ENCODE measurements at places on chromosomes 12 and 14.

DNA sequence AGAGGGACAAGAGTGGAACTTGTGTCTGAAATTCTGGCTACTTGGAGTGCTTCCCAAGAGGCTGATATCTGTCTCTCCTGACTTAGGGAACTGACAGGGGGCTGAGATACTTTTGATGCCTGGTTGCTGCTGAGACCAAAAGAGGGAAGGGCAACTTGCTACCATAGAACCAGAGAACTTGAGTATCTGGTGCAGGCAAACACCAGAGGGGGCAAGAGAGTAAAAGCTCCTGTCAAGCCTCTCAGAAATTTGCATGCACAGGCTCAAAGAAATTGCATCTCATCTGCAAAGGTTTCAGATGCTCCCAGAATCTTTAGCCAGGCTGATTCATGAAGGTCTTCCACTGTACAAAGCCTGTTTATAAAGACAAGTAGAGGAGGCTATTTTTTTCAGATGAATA, 391.3 kb upstream of the FOXG1 start:
- no peaks in the 10 kb centered on the region for H3K27me3 ChIP-seq
- no peaks in the 10 kb centered on the region for H3K36me3 ChIP-seq
- DNase-seq = peak; percentile 20

GRCh38 chr12:124387528-124387911, 92.6 kb downstream of the RFLNA start:
- no peak for DNase-seq
- H3K36me3 ChIP-seq = peaks cover 13% of the 10 kb centered on the region
- H3K27ac ChIP-seq = no peak overlapping the region
- H3K4me3 ChIP-seq = no peak overlapping the region

- no peak overlapping the region for H3K4me3 ChIP-seq
- H3K27ac ChIP-seq = no peak overlapping the region
- H3K36me3 ChIP-seq = no peaks in the 10 kb centered on the region
- DNase-seq = no peak
- H3K4me1 ChIP-seq = no peaks in the 10 kb centered on the region
Observed at GRCh38 chr12:77766224-77766623, 64.5 kb upstream of the NAV3 start.

GRCh38 chr12:65868878-65869277, 44.6 kb downstream of the HMGA2 start:
- H3K4me1 ChIP-seq = no peaks in the 10 kb centered on the region
- H3K36me3 ChIP-seq = no peaks in the 10 kb centered on the region
- DNase-seq = no peak

DNA sequence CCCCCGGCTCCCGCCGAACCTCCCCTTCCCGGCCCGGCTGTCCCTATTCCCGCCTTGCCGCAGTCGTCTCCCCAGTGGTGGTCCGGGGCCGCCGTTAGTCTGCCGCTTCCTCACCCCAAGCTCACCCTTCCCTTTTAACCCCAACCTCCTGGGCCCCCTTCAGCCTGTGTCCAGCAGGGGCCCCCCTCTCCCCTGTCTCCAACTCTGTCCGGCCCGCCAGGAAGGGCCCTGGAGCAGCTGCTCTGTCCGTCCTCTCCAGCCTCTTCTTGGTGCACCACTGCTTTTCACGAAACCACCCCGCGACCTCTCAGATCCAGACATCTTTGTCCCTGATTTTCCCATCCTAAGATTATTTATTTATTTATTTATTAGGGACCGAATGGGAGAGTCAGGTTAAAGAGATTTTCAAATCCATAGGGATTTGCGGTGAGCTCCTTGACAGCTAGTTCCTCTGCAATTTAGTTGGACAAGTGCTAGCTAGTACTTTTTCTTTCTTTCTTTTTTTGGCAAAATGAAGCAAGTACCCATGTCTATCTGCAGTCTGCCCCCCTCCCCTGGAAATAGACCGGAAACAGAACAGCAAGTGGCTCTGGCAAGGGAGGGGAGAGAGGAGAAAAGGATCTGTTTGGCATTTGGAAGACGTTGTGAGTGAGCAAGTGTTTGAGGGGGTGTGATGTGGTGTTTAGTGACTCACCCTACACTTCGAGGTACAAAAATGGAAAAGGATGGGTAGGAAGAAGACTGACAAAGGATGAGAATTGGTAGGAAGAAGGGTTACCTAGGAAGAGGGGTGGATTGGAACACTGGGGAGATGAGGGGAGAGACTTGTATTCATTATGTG, 632 bp downstream of the UBR7 start:
- peak overlapping the region; percentile 72 for H3K4me3 ChIP-seq
- no peaks in the 10 kb centered on the region for H3K4me1 ChIP-seq
- H3K27me3 ChIP-seq = no peaks in the 10 kb centered on the region
- no peak for DNase-seq

GRCh38 chr14:69318241-69318640, 58.3 kb downstream of the GALNT16 start:
- no peak for DNase-seq
- no peaks in the 10 kb centered on the region for H3K27me3 ChIP-seq
- H3K36me3 ChIP-seq = no peaks in the 10 kb centered on the region
- no peak overlapping the region for H3K27ac ChIP-seq

GRCh38 chr12:110165540-110166159, 41.5 kb downstream of the IFT81 start:
- no peaks in the 10 kb centered on the region for H3K27me3 ChIP-seq
- H3K4me3 ChIP-seq = no peak overlapping the region
- DNase-seq = no peak
- no peaks in the 10 kb centered on the region for H3K36me3 ChIP-seq

- no peaks in the 10 kb centered on the region for H3K36me3 ChIP-seq
- no peaks in the 10 kb centered on the region for H3K4me1 ChIP-seq
- H3K27me3 ChIP-seq = no peaks in the 10 kb centered on the region
- no peak for DNase-seq
- H3K4me3 ChIP-seq = no peak overlapping the region
Observed at GRCh38 chr12:131128556-131128955, 174.8 kb downstream of the ADGRD1 start.

- DNase-seq = no peak
- no peaks in the 10 kb centered on the region for H3K27me3 ChIP-seq
- no peak overlapping the region for H3K4me3 ChIP-seq
- no peaks in the 10 kb centered on the region for H3K36me3 ChIP-seq
- no peak overlapping the region for H3K27ac ChIP-seq
Observed at GRCh38 chr12:131448254-131448795, 262.6 kb upstream of the SFSWAP start.

DNA sequence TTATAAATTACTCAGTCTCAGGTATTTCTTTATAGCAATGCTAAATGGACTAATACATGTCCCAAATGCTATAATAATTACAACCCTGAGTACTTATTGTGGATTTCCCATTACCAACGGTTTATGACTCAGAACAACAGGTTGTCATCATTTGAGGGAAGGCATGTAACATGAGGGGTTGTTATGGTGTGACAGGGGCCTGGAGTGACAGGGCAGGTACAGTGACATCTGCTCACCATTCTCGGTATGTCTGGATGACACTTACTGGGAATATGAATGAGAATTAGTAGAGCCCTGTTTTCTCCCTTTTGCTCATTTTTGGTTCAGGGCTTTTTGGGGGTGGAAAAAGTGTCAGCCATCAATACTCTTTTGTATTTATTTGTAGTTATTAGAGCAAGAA, 36.2 kb upstream of the FERMT2 start:
- H3K36me3 ChIP-seq = no peaks in the 10 kb centered on the region
- H3K4me3 ChIP-seq = no peak overlapping the region
- H3K27ac ChIP-seq = no peak overlapping the region
- no peaks in the 10 kb centered on the region for H3K4me1 ChIP-seq

GRCh38 chr14:80958939-80959338, 3.5 kb downstream of the TSHR start:
- H3K36me3 ChIP-seq = no peaks in the 10 kb centered on the region
- no peak for DNase-seq
- H3K27ac ChIP-seq = no peak overlapping the region
- no peak overlapping the region for H3K4me3 ChIP-seq
- no peaks in the 10 kb centered on the region for H3K4me1 ChIP-seq

DNA sequence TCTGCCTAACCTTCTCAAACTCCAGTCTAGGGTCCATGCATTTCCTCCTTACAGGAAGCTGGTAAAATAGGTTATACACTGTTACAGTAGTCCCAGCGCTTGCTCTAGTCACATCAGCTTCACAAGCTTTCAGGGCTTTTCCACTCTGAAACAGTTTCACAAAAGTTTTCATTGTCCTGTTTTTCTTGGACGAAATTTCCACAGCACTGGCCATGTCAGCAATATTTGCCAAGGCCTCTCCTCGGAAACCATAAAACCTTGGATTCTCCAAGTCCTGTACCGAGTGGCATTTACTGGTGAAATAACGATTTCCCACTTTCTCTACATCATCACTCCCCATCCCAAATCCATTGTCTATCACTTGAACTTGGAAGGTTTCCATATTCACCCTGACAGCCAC, 2.1 kb downstream of the MLH3 start:
- H3K4me1 ChIP-seq = no peaks in the 10 kb centered on the region
- no peaks in the 10 kb centered on the region for H3K27me3 ChIP-seq
- H3K27ac ChIP-seq = no peak overlapping the region
- DNase-seq = no peak
- H3K36me3 ChIP-seq = no peaks in the 10 kb centered on the region

DNA sequence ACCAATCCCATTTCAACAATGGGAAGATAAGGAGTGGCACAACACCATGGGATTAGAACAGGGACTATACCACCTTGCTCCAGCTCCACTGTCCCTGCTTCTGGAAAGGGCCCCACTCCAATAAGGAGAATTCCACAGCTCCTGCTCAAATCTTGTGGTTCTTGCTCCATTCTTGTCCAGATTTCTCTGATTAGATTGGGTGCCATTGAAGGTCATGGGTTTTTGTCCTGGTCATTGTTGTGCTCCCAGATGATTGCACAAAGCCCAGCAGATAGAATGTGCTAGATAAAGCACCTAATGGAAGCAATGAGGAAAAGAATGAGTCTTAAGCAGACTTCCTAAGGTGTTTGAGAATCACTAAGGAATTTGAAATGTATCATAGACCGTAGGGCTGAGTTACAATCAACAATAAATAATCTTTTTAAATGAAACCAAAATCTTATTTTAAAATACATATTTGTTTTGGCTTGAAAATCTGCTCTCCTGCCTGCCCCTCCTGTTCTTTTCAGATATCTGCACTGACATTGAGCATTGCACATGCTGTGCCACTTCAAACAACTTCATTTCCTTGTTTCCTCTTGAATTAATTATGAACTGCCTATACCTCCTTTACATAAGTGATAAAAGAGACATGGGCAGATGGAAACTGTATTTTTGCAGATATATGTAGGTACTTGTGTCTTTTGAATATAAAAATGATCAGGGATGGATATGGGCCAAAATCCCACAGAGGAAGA, 115.9 kb downstream of the FGD4 start:
- no peaks in the 10 kb centered on the region for H3K4me1 ChIP-seq
- H3K36me3 ChIP-seq = no peaks in the 10 kb centered on the region
- no peak overlapping the region for H3K4me3 ChIP-seq

GRCh38 chr14:59474172-59474571, 9.0 kb upstream of the GPR135 start:
- H3K4me3 ChIP-seq = no peak overlapping the region
- no peaks in the 10 kb centered on the region for H3K36me3 ChIP-seq
- no peaks in the 10 kb centered on the region for H3K27me3 ChIP-seq
- H3K27ac ChIP-seq = no peak overlapping the region

- no peak overlapping the region for H3K4me3 ChIP-seq
- H3K4me1 ChIP-seq = peaks cover 4% of the 10 kb centered on the region
- H3K27ac ChIP-seq = no peak overlapping the region
- no peaks in the 10 kb centered on the region for H3K27me3 ChIP-seq
Observed at GRCh38 chr14:77059276-77059915, 30.9 kb upstream of the IRF2BPL start.

DNA sequence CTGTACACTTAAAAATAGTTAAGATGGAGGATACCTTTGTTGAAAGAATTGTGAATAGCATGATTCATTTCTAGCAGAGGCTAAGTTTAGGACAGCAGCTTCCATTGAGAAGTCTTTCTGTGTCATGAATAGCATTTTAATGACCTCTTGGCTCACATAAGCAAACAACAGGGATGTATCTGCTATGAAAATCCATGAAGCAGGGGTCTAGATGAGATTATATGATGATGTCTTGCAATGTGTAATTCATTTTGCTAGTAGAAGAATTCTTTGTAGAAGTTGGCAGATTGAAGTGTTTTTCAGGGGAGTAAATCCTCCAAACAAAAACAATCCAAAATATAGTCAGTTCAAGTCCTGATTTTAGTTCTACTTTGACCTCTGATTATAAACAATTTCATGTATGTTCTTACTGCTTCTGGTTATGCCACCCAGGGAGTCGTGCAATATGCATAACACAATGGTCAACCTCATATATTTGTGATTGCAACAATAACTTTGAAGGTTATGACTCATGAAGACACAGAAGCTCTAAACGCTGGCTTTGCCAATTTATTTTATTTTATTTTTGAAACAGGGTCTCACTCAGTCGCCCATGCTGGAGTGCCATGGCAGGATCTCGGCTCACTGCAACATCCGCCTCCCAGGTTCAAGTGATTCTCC, 6.9 kb upstream of the RD3L start:
- no peaks in the 10 kb centered on the region for H3K36me3 ChIP-seq
- DNase-seq = no peak
- no peak overlapping the region for H3K27ac ChIP-seq
- H3K4me3 ChIP-seq = no peak overlapping the region
- H3K27me3 ChIP-seq = no peaks in the 10 kb centered on the region
- H3K4me1 ChIP-seq = no peaks in the 10 kb centered on the region

- no peak for DNase-seq
- no peak overlapping the region for H3K4me3 ChIP-seq
- H3K4me1 ChIP-seq = no peaks in the 10 kb centered on the region
- no peaks in the 10 kb centered on the region for H3K27me3 ChIP-seq
- H3K27ac ChIP-seq = no peak overlapping the region
Observed at GRCh38 chr12:7479771-7480170, 23.8 kb downstream of the CD163 start.

DNA sequence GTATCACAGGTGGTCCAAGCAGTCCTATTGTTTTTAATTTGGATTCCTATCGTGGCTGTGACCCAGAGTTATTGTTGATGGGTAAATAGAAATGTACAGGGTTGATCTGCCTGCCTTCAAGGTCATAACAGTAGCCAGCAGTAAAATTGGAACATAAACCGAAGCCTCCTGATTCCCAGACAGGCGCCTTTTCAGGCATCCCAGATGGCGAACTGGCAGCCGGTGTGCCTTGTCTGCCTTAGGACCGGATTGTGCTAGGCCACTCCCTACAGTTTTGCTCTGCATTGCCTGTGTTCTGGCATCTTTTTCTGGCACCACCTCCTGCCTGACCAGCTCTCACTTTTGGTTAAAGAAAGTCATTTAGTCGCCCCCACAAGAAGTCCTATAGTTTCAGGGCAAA, 22.2 kb downstream of the TMEM117 start:
- no peaks in the 10 kb centered on the region for H3K36me3 ChIP-seq
- no peaks in the 10 kb centered on the region for H3K27me3 ChIP-seq
- no peak overlapping the region for H3K27ac ChIP-seq
- no peak overlapping the region for H3K4me3 ChIP-seq
- DNase-seq = no peak

GRCh38 chr12:104423809-104424208, 32.9 kb upstream of the CHST11 start:
- H3K27me3 ChIP-seq = no peaks in the 10 kb centered on the region
- no peak for DNase-seq
- no peak overlapping the region for H3K4me3 ChIP-seq
- H3K27ac ChIP-seq = no peak overlapping the region
- H3K36me3 ChIP-seq = no peaks in the 10 kb centered on the region

GRCh38 chr12:4974217-4974616, 64.5 kb downstream of the KCNA1 start:
- H3K4me1 ChIP-seq = no peaks in the 10 kb centered on the region
- no peak for DNase-seq
- H3K27me3 ChIP-seq = no peaks in the 10 kb centered on the region
- no peaks in the 10 kb centered on the region for H3K36me3 ChIP-seq
- no peak overlapping the region for H3K27ac ChIP-seq

- H3K4me3 ChIP-seq = no peak overlapping the region
- no peaks in the 10 kb centered on the region for H3K36me3 ChIP-seq
- H3K27me3 ChIP-seq = no peaks in the 10 kb centered on the region
- no peak for DNase-seq
- no peak overlapping the region for H3K27ac ChIP-seq
Observed at GRCh38 chr14:101498526-101498860, 62.8 kb upstream of the DIO3 start.

Measured in iPS DF 6.9 (cell line).